CD4-positive, alpha-beta T cell treated with Interleukin-17A for 4 hours (primary cell): ENCODE measurements at places on chromosomes 1 and 21.

- no peak for DNase-seq
Observed at GRCh38 chr1:4622821-4623220, 31.6 kb upstream of the AJAP1 start.

GRCh38 chr1:63592536-63593302 is 492 bp upstream of the PGM1 start:
- no peak for DNase-seq

DNA sequence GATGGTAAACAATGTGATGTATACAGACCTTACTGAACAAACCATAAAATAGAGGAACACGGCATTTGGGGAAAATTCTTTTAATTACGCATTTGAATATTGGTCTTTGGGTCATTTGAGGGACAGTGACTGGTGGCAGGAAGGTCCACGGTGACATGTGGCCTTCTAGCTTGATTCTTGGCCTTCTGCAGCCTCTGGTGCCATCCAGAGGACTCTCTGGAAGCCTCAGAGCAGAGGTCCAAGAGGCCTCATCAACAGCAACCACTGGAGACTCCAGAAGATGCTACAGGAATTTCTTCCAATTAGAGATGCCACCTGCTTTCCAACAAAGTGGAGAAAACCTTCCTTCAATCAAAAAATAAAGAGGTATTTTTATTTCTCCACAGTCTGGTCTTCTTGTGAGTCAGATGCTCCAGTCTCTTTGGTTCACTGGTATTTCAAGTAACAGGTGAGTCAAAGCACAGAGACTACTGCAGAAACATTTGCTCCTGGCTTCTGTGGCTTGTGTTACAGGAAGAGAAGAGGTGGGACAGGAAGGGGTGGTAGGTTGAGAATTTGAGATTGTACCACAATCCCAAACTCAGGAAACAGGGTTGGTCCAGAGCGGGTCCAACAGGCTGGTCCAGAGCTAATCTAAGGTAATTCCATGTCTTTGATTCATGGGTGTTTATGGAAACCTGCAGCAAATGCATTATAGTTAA is 2.7 kb upstream of the F5 start:
- peak; percentile 32 for DNase-seq

GRCh38 chr1:203152158-203153034 is 23.2 kb downstream of the MYBPH start:
- DNase-seq: no peak

DNA sequence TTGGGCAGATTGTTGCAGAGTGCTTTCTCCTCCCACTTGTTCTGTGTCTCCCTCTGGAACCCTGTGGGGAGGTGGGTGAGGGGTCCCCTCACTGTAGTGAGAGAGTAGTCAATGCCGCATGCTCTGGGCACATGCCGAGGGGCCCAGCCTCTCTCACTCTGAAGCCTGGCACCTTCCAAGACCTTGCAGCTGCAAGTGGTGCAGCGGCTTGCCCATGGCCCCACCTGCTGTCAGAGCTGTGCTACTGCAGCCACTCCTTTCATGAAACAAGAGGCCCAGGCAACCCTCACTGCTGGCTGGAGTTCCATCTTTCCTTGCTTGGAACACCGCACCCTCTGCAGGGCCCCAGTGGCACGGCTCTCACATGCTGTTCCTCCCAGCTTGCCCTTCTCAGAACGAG is 58.4 kb upstream of the COL6A1 start:
- DNase-seq: peak; percentile 73

DNA sequence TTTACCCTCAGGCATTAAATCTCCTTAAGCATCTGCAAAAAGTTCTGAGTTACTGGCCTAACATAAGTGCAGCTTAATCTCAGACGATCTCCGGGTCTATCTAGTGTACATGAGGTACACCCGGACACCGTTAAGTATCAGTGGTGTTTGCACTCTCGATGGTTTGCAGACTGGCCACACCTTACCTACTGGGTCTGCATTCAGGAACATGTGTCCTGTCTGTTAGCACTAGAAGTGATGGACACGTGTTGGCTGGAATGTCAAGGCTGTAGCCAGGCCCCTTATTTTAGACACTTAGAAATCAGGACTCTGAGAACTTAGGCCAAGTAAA is 783 bp upstream of the AGL start:
- no peak for DNase-seq

DNA sequence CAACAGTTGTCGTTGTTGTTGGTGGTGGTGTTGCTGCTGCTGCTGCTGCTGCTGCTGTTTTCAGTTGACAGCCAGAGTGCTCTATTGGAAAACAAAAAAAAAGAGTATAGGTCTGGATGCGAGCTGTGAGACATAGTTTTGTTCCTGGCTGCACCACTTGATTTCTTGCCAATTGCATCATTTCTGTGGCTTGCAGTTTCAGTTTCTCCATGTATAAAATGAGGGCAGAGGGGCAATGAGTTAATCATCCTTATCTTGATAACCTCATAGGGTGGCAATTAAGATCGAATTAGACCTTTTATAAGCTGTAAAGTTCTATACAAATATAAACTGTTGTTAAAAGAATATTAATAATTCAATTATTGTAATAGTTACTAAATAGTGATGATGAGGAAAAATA is 156.7 kb downstream of the DMRTA2 start:
- DNase-seq: no peak

DNA sequence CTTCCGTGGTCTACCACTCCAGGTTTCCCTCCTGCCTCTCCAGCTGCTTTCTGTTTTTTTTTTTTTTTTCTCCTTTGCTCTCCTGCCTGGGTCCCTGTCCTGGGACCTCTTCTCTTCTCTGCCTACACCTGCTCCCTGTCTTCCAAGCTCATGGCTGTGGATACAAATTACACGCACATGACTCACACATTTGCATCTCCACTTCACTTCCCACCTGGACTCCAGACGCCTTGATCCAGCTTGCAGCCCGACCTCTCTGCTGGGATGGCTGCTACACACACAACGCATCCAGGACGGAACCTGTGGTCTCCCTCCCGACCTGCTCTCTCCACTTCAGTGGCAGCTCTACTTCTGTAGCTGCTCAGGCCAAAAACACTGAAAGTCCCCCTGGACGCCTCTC is 44.4 kb upstream of the B3GALT5 start:
- DNase-seq: no peak

- no peak for DNase-seq
Observed at GRCh38 chr1:159817276-159818041, 9.2 kb upstream of the SLAMF8 start.

DNA sequence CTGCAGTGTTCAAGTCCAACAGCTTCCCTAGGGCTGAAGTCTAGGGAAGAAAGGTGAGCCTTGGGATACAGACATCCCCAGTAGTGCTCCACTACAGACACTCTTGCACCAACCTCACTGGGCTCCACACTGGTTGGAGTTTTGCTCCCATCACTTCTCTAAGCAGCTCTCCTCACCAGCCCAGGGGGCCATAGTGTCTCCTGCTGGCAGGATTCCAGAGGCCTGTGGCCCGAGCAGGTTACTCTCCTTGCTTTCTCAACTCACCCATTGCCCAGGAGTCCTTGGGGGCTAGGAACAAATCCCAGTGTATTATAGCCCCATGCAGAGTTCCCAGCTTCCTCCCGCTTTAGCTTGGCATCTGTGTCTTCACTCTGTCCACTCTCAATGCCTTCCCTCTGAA is 52.8 kb downstream of the IFI44 start:
- DNase-seq: no peak
